ENCODE measurements at places on chromosomes 2 and 18. TPM values are rescaled to one million over a fixed set of nuclear protein-coding genes. Genes with fewer than 3 reads are reported as not detected.
A peak's percentile ranks its signal among the peaks of the same experiment; 100 is the strongest.

GRCh38 chr2:102335871-102336366 is 19.7 kb upstream of the IL18R1 start:
- no peak for DNase-seq

DNA sequence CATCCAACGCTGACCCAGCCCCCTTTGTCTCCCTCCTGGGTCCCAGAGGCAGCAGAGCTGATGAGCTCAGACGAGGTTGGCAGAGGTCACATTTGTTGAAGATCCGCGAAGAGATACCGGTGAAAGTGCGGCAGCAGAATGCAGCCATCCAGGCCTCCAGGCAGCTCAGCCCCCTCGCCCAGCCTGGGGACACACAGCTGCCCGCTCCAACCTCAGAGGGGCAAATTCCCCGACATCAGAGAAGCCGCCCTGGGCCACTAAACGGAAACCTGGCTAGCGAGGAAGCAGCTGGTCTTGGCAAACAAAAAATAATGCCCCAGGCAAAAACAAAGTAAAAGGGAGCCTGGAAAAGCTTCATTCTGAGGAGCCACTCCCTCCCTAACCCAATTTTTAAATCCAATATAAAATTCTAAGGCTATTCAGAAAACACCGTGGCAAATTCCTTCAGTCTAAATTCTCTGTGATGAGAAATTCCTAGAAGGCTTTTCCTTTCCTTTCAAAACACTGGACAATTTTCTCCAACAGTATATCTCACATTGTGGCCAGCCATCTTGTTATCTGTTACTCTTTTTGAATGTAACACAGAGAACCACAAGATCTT is 262.4 kb downstream of the SS18 start:
- DNase-seq = no peak

The FOXI3 gene
- total RNA-seq = not detected

The CCDC142 gene
- 75.2 TPM for total RNA-seq

DNA sequence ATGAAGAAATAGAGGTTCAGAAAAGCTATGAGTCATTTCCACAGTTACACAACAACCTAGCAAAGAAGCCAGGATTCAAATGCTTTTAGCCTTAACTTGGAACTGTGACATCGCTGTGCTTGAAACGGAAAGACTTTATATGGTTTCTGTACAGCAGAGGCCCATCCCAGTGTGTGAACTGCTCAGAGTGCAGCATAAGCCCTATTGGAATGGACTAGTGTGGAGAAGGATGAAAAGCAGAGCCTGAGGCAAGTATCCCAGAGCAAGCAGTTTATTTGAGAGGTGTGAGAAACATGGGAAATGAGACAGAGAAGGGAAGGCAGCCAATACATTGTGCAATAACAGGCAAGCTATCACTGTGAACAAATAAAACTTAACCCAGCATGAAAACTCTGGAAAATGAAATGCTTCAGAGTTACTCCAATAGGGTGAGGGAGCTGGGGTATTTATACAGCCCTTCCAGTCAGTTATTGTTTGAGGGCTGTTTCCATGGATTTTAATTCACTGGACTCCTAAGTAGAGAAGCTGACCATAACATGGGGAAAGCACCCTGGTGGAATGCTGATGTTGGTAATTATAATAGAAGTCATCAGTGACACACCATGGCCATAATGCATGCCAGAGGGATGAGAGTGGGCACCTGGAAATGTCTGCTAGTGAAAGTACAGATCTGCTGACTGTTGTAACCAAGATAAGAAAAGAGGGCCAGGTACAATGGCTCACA is 254.0 kb upstream of the POU3F3 start:
- no peak for DNase-seq

DNA sequence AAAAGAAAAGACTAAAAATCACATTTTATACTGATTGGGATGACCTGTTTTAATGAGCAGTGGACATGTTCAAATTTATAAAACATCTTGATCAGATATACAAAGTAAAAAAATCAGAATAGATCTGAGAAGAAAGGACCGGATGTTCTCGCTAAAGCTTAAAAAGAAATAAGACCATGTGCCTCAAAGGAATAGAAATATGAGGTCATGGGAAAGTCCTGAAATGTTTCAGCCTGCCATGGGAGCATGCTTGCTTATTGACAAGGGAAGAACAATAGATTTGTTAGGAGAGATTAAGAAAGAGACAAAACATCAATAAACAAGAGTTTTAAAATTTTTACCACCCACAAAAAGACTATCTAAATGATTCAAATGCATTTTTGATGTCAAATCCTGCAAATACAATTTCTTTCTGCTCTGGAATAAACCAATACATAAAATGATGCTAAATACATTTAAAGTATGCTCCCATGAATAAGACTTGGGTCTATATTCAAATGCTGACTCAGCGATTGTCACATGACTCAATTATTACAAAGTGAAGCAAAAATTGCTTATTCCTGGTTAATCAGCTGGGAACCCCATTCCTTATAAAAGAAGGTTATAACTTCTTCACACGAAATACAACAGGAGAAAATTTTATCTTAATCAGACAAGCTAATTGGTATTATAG is 633.9 kb upstream of the PKDCC start:
- no peak for DNase-seq

GRCh38 chr2:222693837-222694236 is 22.4 kb downstream of the MOGAT1 start:
- DNase-seq = no peak

The FRZB gene
- total RNA-seq = not detected

DNA sequence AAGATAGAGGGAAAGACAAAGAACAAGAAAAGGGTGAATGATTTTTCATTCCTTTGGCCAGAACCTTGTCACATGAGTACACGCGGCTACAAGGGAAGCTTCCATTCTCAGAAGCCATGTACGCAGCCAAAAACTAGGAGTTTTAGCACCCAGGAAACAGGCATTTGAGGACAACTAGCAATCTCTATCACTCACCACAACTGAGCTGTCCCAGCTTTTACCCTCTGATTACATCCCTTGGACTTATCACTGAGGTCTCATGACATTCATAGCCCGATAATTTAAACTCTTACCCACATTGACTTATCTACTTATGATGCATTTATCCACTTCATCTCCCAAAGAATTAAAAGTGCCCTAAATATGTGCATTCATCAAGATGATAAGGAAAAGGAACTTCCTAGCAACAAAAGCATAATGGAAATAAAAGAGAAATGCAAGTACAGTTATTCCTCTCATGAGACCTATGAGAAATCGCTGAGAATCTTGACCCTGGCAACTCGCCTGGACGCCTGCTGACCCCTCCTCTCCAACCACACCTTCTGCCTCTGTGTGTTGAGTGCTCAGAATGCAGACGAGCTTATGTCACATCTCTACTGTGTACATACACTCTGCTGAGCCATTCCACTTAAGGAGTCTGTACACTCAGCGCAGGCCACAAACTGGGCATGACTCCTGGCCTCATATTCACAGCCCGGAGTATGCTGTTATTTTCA is 28.7 kb upstream of the MFSD6 start:
- DNase-seq = no peak

DNA sequence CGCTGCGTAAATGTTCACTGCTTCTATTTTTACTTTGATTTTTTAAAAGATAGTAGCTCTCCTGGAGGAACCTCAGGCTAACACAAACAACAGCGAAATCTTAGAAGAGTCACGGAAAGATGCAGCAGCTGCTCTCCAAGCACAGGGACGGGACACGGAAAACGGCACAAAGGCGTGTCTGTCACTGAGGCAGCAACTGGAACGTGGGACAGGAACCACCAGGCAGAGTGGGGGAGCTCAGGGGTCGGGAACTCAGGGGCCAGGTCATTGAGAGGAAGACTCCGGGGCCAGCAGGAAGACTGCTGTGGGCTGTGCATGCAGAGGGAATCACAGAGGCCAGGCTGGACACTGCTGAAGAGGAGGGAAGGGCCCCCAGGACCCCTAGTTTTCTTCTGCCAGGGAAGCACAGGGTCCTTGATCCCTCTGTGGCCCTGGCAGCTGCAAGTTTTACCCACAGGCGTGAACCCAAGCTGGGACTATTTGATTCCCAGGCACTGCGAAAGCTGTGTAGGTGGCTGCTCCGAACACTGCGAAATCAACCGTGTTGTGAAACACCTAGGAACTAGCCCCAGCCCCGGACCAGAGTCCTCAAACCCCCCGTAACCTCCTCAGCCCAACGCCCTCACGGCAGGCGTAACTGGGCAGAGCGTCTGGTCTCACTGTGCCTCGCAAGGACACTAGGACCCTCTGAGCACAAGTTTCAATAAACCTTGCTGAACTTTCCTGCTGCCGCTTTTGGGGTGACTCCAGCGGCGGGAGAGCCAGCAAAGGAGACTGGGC is 263.0 kb downstream of the EIPR1 start:
- no peak for DNase-seq

- DNase-seq = no peak
Observed at GRCh38 chr2:143668234-143668633, 539.0 kb downstream of the ARHGAP15 start.

DNA sequence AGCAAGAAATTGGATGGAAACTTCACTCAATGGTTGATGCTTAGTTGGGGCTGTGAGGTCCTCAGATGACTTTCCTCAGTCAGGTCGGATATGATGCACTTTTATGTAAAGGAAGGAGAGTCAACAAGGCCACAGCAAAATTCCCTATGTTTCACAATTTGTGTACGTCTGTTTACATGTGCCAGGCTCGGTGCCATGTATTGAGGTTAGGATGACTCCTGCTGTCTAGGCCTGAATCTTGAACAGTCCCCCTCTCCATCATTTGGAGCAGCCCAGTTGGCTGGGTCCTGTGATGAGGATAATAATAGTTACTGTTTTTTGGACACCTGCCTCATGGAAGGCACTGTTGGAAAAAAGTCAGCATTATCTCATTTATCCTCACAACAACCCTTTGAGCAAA is 43.1 kb downstream of the VSNL1 start:
- no peak for DNase-seq

The RIT2 gene
- not detected for total RNA-seq

The INPP1 gene
- 1.6 TPM for total RNA-seq

DNA sequence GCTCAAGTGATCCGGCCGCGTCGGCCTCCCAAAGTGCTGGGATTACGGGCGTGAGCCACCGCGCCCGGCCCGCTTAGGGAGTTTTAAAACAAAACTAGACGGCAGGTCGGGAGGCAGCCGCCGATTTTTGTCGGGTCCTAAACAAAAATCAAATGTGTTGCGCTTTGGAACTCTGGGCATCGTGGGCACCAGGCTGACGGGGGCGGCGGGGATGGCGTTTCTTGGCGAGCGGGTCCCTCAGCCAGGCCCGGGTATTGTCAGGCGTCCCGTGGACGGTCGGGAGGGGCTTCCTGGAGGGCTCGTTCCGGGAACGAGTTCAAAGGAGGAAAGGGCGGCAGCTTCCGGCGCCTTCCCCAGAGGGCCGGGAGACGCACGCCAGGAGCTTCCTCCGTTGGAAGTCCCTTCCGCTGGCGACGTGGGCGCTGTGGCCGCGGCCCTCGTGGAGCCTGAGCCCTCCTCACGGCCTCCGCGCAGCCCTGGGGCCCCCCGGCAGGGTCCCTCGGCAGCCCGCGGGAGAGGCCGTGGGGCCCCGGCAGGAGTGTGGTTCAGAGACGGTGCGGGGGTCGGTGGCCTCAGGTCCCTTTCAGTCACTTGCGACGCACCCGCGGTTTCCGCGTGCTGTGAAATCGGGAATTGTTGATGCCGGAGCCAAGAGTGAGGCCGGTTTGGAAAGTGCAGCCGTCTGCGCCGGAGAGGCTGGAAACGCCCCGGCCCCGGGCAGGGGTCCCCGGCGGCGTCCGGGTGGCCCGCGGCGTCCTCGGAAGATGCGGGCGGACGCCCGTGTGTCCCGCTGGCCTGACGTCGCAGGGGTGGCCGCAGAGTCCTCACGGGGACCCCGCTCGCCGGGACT is 59.3 kb downstream of the EMILIN2 start:
- DNase-seq = peak; percentile 27

DNA sequence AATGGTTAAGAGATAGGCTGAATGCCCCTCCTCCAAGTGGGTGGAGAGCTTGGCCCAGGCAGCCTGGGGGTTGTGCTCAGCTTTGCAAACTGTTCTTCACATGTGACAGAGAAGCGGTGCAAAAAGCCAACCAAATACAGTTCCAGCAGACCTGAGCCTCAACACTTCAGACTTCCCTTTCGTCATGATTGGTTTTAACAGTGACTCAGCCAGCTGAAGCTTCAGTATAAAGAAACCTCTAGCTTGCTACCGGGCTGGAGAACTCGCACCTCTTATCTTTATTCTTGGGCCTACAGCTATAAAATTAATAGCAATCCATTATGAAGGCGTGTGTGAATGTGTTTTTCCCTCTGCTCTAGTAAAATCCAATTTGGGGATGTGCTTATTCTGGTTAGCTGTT is 20.0 kb downstream of the SETBP1 start:
- DNase-seq = no peak

The GALNT14 gene
- total RNA-seq = not detected

The AFF3 gene
- 3.0 TPM for total RNA-seq
